ENCODE measurements at places on chromosomes 7 and 10.

DNA sequence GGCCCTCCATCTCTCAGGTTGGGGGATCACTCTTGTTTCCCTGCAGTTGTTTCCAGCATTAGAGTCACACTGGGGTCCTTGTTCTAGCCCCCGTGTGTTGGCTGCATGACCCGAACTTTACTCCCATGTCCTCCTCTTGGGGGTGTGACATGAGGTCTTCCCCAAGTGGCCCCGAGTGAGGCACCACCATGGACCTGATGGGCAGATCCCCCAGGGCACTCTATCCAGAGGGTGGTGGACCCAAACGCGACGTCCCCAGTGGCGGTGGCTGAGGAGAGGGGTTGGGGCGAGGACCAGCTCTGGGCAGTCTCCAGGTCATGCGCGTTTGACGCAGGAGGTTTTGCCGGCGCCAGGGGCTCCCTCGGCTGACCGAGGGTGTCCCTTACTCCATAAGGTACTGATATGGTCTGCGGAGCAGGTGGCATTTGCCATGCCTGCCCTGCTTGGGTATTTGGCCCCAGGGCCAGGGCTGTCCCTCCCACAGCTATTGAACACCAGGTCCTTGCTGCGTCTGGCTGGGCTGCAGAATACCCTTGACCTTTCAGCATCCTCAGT, 131.9 kb downstream of the LHPP start:
- DNase-seq: no peak

- no peak for DNase-seq
Observed at GRCh38 chr7:108232076-108232475, 101.9 kb upstream of the LAMB4 start.

GRCh38 chr10:131811630-131812403, 89.0 kb upstream of the PPP2R2D start:
- DNase-seq: no peak

DNA sequence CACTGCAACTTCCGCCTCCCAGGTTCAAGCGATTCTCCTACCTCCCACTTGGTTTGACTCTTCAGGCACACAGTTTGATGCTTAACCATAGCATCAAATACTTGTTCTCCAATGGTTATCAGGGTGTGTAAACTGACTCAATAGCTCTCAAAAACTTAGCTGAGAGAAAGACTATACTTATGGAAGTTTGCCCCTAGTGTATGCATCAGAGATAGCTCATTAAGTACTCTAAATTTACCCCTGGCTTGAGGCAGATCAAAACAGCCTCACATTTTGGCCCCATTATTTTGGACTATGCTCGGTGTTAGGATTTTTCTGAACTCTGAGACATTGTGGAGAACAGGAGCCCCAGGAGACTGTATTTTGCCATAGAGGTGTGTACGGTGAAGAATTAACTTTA, 40.8 kb upstream of the SLC35B4 start:
- DNase-seq: no peak

DNA sequence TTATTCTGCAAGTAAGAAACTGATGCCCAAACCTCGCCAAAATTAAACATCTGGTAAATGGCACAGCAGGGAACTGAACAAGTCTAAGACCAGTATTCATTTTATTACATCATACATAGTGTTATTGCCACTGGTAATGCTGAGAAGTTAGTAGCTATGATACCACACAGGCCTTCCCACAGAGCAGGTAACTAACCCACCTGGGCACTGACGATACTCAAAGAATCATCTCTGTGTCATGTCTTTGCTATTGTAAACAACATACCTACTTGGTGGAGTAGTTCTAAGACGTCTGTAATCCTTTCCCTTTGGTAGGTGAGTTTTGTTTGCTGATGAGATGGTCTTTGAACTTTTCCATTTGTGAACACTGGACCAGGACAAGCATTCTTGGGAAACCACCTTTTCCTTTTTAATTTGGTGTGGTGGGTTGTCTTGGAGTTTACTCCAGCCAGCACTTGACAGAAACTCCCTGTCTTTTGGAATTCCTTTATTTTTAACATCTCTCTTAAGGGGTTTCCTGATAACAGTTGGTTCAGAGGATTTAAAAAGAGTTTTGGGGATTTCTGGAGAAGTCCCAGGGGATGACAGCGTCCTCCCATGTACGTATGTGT, 40.9 kb downstream of the PDSS1 start:
- no peak for DNase-seq

GRCh38 chr7:155258226-155258560, 39.5 kb upstream of the INSIG1 start:
- DNase-seq: no peak

GRCh38 chr10:25641595-25641994, 292.4 kb upstream of the MYO3A start:
- DNase-seq: no peak

DNA sequence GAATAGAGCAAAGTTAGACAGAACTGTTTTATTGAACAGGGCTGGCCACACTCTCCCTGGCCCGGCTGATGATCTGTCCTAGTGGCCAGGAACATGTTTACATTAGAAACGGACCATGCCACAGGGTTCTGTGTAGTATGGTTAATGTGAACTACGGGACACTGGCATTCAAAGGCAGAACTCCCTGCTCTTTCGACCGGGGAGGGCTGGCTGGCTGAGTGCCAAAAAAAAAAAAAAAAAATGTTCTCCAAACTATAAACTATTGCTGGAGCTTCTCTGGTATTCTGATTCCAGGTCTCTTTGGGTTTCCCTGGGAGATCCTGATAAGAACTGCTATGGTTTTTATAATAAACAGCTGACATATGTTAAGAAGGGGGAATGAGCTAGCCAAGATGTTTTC, 1262.6 kb upstream of the SORCS1 start:
- DNase-seq: no peak

- no peak for DNase-seq
Observed at GRCh38 chr7:42198974-42199668, 37.9 kb downstream of the GLI3 start.

- DNase-seq: no peak
Observed at GRCh38 chr7:152344253-152344652, 91.5 kb downstream of the KMT2C start.

DNA sequence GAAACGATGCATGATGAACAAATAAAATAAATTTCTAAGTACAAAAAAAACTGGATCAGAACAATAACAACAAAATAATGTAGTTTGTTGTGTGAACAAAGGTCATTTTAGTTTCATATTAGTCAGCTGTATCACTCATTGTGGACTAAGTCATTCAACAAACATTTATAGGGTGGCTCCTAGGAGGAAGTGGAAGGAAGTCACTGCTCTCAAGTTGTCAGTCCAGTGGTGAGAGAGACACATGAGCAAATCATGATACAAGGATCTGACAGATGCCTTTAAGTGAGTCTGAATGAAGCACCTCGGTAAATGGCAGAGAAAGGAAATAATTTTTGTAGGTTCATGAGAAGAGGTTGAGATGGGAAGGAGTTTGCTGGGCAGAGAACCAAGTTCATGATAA, 56.8 kb downstream of the EPDR1 start:
- no peak for DNase-seq

DNA sequence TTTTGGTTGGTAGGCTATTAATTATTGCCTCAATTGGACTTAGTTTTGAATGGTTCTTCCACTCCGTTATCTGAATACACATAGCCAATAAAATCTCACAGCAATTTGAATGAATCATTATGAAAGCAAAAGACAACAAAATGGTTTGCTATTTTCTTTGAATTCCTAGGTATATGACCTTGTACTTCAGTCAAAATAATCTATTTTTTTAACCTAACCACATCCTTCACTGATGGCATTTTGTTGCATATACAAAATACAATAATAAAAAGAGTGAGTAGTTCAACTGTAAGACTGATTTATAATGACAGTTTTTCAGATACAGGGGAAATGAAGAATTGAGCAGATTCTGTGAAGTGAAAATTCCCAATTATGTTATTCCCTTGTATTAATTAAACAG, 433.1 kb downstream of the HTR7 start:
- DNase-seq: no peak

DNA sequence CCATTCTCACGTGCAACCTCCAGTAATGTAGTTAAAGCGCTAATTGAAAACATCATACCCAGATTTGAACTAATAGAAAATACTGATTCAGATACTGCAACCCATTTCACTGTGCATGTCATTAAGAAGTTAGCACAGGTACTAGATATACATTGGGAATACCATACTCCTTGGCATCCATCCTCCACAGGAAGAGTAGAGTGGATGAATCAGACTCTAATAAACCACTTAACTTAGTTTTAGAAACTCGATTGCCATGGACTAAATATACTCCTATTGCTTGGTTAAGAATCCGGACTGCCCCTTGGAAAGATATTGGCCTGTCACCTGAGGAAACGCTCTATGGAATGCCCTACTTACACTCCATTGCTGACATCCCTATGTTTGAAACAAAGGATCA, 9.5 kb downstream of the AKR1B15 start:
- DNase-seq: no peak

- DNase-seq: no peak
Observed at GRCh38 chr7:148709014-148709413, 10.3 kb downstream of the CUL1 start.

DNA sequence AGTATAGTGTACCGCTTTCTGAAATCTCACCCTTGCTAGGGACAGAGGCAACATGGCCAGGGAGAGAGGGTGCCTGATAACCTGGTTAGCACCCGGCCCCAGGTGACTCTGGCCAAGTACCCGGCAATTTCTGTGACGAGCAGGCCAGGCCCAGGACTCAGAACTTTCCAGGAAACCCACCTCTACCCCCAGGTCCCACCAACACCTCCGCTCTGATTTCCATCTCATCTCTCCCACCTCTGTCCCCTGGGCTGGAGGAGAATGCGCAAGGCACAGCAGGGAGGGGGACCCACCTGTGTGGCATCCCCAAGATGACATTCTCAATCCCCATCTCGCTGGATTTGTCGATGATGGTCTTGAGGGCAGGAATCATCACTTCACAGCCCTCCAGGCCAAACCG, 11.6 kb downstream of the OGDHL start:
- DNase-seq: no peak

- no peak for DNase-seq
Observed at GRCh38 chr7:16883918-16884317, 2.1 kb upstream of the AGR3 start.

- DNase-seq: peak; percentile 12
Observed at GRCh38 chr10:6239213-6239991, 36.7 kb downstream of the PFKFB3 start.

DNA sequence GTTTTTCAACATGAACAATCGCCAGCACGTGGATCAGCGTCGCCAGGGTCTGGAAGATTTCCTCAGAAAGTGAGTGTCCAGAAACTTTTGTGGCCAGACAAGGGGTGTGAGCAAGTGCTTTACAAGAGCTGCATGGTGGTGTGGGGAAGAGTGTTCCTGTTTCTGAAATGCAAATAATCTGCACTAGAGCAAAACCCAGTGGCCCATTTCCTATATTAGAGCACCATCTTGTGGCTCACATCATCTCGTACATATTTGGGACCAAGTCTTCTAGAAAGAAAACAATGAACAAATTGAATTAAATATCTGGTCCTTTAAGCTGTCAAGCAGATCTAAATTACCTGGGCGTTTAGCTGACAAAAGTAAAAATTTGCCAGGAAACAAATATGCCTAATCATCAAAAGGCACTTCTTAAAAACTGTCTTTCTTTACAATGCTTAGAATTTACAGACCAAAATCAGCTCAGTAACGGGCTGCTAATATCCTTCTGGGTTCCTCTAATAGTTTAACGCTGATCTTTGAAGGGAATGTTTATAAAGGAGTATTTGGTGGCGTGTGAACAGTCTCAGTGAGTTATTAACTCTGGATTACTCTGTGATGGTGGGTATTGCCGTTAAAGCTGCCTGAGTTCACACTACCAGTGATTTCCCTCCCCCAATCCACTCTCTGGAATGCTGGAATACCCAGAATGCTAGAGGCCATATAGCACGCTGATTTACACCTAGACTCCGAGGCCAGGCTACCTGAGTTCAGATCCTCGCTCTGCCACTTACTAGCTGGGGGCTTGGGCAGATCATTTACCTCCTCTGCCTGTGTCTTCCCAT, 73.6 kb downstream of the SNX10 start:
- peak; percentile 83 for DNase-seq

- DNase-seq: no peak
Observed at GRCh38 chr10:118397391-118397790, 55.3 kb upstream of the FAM204A start.

DNA sequence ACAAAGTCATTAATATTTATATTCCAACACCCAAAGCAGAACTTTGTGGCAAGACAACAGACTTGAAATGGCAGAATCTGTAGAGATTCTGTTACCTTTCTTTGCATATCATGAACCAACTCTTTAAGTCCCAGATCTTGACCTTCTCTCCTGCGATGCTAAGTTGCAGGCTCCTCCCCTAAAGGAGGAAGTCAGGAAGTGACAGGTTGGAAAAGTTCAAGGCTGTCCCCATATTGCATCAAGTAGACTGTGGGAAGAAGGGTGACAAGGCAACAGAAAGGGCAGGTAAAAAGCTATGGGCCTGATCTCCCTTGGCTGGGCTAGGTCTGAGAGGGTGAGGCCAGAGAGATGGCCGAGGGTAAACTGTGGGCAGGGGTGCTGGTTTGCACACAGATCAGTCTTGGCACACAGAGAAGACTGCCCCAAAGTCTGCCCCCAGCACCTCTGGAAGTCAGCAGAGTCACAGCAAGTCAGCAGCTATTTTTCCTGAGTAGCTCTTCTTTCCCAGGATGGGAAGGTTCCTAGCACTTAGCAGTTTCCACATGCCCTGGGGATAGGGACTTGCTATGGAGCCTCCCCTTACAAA, 115.1 kb downstream of the RAPGEF5 start:
- DNase-seq: no peak

DNA sequence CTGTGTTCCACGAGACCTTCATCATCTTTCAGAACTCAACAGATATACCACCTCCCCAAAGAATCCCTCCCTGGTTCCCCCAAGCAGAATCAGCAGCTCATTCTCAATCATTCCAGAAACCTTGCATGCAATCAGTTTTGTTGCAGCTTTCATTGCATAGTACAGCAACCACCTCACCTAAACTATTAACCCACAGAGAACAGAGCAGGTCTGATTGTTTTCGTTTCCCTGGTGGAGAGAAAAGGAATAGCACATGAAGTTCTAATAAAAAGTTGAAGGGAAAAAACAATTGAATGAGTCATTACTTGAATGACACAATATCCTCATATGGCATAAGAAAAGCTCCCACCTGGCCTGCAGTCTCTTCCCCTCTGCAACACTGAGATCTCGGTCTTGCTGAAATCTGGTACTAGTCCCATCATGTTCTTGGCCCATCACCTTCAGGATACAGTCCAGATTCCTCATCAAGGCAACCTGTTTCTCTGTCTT, 147.1 kb upstream of the GDF10 start:
- no peak for DNase-seq

All from GM12878 (cell line).